NCI-H187 (cell line): ENCODE measurements at places on chromosomes 1 and 21.

- peak; percentile 95 for DNase-seq
Measured at GRCh38 chr1:151070474-151071276, at the start of gene GABPB2. Gene GABPB2 (plus strand): TSS chr1:151070761. CDS start chr1:151088190, 17,429 bp downstream.

DNA sequence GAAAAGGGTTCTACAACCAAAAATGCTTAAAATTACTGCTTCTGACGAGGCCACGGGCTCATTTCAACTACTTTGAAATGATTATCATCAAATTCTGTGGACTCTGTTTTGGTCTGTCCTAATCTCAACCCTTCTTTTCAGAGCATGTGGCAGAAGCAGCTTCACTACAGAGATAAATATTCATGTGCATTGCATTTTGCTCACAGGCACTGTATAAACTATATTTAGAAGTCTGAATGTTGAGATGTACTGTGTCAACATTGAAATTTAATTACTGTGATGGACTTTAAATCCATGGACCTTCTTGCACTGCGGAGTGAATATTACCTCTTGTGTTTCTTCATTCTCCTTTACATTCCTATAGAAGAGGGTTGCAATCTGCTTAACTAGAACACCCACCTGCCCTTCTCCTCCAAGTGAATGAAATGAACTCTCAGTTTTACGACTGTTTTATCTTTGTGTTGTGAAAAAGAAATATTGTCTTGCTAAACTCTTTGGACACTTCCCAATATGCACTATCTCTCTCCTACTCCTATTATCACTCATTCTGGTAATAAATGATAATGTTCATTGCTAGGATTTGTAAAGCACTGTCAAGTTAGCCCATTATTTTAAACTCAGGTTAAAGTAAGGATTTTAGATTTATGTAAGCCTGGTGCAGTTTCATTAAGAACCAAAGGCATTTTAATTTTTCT lies 281.2 kb upstream of the ST6GALNAC5 start:
- DNase-seq, result no peak

- DNase-seq, result no peak
Measured at GRCh38 chr21:15826147-15826780, 96.5 kb downstream of the USP25 start.

GRCh38 chr1:45508295-45509151 lies 8.4 kb downstream of the MMACHC start:
- DNase-seq, result no peak

DNA sequence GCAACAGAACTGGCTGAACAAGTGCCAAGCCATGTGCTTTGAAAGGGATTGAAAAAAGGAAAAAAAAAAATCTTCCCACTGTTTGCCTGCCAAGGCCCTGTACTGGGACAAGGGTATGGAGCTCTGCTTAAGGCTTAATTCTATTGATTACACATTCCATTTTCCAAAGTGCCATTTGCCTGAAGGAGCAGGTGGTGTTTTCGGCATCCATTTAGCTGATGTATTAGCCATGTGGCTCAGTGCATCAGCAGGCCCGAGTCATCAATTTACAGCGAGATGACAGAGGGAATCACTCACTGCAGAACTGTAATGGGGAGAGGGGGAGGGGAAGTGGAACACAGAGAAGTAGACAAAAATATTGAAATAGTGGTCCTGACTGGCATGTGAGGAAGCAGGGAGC lies 144.2 kb upstream of the BEND5 start:
- DNase-seq, result no peak
